ENCODE measurements at places on chromosomes 4 and X.

DNA sequence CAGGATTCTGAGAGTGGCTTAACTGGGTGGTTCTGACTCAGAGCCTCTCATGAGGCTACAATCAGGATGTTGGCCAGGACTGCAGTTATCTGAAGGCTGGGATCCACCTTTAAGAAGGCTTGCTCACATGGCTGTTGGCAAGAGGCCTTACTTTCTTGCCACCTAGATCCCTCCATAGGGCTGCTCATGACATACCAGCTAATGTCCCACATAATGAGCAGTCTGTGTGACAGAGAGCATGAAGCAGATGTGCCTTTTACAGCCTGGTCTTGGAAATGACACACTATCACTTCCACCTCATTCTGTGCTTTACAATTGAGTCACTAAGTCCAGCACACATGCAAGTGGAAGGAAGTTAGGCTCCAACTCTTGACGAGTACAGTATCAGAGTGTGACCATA is 4.3 kb upstream of the RBM3 start:
- DNase-seq, result no peak

GRCh38 chr4:153728660-153729059 is 31.2 kb downstream of the RNF175 start:
- DNase-seq, result no peak

DNA sequence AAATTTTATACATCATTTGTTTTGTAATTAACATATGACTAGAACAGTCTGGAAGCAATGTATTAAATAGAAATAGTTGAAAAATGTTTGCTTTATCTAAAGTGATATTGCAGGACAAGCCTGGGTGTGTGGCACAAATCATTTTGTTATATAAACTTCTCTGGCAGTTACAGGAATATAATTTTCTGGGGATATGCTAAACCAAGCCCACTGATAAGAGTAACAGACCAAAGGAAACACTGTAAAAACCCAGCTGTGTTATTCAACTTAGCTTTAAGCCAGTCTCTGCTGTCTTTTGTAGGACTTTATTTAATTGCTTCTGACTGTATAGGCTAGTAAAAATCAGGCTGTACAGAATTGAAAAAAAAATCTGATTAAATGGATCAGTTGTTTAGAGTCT is 156.2 kb downstream of the NR3C2 start:
- DNase-seq, result peak; percentile 46

- DNase-seq, result no peak
These were observed 29.7 kb downstream of the F9 start for GRCh38 chrX:139560221-139560620.

GRCh38 chr4:25809996-25810395 is 52.8 kb downstream of the SEL1L3 start:
- DNase-seq, result no peak

DNA sequence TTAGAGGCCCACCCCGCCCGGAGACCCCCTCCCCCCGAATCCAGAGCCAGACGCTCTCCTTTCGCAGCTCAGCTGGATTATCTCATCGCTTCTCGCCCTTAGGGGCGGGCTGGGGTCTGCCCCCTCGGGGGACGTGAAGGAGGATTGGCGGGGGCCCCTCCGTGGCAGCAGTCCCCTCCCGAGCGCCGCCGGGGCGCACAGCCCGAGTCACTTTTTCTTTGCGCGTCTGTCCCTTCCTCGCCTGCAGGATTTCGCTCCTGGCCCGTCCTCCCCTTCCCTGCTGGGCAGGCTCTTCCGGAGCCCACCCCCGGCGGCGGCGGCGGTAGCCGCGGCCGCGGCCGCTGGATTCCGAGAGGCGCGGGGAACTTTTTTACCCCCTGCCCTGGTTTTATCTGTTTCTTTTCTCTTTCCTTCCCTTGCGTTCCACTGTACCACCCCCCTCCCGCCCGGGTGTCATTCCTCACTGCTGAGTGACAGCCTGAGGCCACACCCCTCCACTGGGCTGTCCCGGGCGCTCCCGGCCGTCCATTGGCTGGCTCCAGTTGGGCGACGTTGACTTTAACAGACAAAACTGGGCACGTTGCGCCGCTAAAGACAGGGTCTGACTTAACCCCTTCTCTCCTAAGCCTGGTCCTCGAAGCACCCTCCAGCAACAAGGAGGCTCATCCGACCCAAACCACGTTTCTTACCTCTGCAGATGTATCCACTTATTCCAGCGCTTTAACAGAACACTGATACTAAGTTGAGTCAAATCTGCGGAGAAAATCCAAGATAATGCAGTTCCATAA is 492 bp upstream of the NKX3-2 start:
- DNase-seq, result peak; percentile 87

GRCh38 chr4:114642173-114642780 is 43.7 kb downstream of the UGT8 start:
- DNase-seq, result no peak

DNA sequence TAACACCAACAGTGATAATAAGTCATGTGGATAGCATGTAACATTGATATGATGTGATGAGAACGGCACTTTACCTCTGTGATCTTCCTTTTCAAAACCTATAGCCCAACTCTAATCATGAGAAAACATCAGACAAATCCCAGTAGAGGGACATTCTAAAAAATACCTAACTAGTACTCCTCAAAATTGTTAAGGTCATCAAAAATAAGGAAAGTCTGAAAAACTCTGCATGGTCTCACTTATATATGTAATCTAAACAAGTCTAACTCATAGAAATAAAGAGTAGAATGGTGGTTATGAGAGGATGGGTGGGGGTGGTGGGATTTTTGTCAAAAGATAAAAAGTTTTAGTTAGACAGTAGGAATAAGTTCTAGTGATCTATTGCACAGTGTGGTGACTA is 243.9 kb upstream of the GRIA3 start:
- no peak for DNase-seq

- no peak for DNase-seq
These were observed 87.2 kb upstream of the MCF2 start for GRCh38 chrX:139795196-139795595.

DNA sequence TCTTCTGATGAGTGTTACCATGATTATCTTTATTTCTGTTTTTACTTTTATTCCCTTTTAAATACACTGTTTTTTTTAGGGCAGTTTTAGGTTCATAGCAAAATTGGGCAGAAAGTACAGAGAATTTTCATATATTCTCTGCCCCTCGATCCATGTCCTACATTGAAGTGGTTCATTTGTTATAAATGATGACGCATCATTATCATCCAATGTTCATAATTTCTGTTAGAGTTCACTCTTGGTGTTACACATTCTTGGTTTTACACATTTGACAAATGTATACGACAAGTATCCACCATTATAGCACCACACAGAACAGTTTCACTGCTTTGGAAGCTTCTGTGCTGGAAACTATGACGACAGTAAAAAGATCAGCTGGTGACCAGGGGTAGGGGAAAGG is 578.1 kb upstream of the AADAT start:
- DNase-seq, result no peak

GRCh38 chr4:81352446-81352835 is 119.3 kb downstream of the RASGEF1B start:
- no peak for DNase-seq

DNA sequence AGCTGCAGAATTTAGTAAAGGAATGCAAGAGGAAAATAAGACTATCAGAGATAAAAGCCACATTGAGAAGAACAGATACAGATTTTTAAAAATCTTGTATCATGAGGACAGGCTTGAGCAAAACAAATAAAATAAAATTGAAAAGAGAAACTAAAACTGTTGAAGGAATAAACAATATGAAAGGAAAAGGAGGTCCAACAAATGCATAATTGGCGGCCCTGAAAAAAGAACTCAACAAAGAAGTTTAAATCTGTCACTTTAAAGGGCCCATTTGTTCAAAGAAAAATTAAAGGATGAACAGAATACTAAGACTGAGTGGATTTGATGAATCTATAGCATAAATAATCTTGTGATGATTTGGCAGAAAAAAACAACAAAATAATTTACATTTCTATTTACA is 36.5 kb downstream of the TMPRSS11B start:
- no peak for DNase-seq

DNA sequence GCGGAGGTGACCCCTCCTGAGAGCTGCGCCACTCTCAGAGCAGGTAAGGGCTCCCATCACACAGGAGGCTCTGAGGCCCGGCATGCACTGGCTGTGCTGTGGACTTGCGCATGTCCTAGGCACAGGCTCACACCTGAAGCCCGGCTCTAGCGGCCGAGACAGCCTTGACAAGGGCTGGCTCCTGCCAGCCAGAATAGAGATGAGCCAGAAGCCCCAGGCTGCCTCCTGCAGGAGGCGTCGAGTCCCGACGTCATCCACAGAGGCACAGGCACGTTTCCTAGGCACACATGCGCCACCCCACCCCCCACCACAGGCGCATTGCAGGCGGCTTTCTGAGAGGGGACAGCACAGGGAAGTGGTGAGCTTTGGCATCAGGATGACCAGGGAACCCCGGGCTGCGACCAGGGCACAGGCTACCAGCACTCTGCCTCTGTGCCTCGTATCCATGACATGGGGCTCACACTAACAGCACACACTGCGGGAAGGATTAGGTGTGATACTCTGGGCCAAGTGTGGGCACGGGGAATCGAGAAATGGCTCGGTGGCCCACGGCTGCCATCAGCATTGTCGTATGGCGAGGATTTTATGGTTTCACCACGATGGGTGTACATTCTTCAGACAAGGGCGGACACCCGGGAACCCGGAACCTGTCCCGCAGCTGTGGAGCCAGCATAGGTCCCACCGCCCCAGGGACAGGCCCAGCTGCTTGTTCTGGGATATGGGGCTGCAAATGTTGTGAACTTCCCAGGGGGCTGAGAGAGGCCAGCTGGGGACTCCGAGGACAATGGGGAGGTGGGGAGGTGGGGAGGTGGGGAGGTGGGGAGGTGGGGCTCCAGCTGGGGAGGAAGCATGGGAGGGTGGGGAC is 90.7 kb upstream of the ADRA2C start:
- DNase-seq, result no peak

All from NCI-H526 treated with DMSO at 0.1 percent for 48 hours (cell line).